NCI-H2081 treated with DMSO at 0.1 percent for 48 hours (cell line): ENCODE measurements at places on chromosomes 11 and 22.

DNA sequence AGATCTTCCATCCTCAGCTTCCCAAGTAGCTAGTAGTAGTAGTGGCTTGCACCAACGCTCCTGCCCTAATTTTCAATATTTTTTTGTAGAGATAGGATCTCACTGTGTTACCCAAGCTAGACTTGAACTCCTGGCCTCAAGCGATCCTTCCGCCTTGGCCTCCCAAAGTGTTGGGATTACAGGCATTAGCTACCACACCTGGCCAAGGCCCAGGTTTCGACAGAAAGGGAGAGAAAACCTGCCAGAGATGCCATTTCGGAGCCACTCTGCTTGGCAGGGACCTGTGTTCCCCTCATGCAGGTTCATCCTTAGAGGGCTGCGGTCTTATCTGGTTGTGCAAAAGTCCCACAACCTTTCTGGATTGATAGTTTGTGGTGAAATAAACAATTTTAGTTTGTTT, 41.4 kb downstream of the FAM83F start:
- DNase-seq = no peak

- no peak for DNase-seq
These were observed 5.0 kb downstream of the SEZ6L start for GRCh38 chr22:26174280-26174679.

DNA sequence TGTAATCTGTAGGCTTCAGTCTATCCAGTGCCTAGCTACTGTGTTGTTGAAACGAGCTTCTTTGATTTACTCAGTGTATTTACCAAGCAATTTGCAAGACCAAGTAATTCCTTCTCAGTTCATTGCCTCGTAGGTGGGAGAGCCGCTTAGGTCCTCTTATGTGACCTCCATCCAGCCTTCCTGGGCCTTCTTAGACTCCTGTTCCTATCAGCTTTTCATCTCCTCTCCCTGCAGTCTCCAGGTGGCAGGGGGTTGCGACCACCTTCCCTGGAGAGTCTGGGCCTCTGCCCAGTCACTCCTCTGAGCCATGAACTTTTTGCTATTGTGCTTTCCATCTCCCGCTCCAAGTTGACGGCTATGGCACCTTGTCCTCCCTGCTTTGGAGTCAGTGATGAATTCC, 251.8 kb downstream of the KIRREL3 start:
- DNase-seq = no peak

DNA sequence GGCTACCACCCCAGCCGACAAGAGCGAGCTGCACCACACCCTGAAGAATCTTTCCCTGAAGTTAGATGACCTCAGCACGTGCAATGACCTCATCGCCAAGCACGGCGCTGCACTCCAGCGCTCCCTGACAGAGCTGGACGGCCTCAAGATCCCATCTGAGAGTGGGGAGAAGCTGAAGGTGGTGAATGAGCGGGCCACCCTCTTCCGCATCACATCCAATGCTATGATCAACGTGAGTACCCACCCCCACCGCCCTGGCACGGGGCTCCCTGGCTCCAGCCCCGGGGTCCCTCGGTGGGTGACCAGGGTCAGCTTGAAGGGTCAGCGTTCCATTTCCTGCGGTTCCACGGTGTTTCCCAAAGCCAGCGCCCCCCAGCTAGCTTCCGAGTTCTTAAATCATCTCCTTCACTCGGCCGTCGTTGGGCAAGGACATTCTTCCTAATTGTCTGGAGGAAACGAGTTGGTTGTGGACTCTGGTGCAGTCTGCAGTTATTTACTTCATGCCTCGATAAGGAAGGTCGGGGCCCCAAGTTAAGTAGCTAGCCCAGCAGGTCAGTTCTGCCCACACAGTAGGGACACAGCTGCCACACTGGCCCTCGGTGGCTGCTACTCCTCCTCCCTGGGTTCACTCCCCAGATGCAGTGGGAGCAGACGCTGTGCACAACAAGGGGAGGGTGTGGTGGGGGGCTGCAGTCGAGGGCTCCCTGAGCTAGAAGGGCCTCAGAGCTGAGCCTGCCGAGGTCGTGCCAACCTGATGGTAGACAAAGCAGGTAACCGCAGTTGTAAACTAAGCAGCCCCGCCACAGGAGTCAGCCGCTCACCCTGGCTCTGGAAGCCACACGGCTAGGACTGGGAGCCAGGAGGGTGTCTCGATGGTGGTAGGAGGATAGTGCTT, 97.9 kb downstream of the MORC2 start:
- no peak for DNase-seq

- no peak for DNase-seq
These were observed 39.5 kb upstream of the CUL5 start for GRCh38 chr11:107969219-107969618.

DNA sequence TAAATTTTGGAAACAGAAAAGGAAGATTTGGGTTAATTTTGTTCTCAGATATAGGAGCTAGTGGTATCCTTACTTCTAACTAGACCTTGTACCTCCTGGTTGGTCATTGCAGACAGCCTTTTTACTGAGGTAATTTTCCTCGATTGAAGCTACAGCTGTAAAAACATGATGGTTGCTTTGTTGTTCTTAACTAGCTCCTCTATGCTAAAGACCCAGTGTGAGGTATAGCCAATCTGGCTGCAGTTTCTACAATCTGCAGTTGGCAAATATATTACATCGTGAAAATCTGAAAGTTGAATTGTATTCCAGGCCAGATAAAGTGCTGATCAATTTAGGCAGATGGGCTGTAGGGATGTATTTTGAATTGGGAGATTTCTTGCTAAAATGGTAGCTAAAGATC, 116.5 kb downstream of the AASDHPPT start:
- no peak for DNase-seq

GRCh38 chr11:37967635-37968034, 1369.6 kb upstream of the RAG2 start:
- DNase-seq = no peak

GRCh38 chr11:134973801-134974200, 561.8 kb upstream of the B3GAT1 start:
- DNase-seq = no peak

DNA sequence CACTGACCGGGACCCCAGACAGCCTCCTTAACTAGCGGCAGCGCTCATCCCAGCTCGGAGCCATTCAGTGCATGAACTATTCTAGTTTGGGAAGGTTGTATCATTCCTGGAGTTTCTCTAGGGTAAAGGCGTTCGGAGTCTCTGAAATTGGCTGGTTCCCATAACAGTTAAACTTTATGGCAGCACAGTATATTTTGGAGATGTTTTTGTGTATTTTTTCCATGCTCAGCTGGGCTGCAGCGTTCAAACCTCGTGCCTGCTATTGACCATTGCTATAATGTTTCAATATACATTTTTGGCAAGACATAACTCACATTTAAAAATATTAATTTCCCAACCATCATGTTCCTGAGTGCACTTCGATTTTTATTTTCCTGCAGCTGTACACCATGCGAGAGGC, 169.7 kb downstream of the ST3GAL4 start:
- no peak for DNase-seq

- DNase-seq = no peak
These were observed 338.7 kb downstream of the BRD1 start for GRCh38 chr22:49488943-49489342.
